ENCODE measurements at places on chromosomes 3 and 15. TPM values are rescaled to one million over a fixed set of nuclear protein-coding genes. Genes with fewer than 3 reads are reported as not detected.

The HCN4 gene
- not detected for total RNA-seq

DNA sequence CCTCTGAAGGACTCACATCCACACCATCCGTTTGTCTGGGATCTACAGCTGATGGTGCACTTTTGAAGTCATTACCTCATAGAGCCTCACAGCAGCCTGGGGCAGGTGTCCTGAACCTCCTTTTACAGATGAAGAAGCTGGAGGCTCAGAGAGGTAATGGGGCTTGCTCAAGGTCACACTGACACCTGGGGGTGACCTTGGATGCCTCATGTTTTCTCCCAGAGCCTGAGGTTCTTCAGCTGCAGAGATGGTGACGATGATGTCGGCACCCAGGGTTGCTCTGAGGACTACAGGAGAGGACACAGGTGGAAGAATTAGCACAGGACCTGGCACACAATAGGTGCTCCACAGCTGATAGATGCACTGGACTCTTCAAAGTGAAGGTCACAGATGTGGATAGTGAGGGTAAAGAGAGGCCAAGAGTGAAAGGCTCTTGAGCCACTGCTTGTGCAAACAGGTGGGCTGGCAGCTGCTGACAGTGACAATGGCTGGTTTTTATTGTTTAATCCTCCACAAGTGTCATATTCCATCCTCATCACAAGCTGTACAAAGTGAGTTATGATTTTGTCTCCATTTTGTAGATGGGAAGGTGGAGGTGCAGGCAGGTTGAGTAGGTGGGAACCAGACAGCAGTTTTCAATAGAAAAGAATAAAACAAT lies 17.4 kb upstream of the ATP2B2 start:
- no peak for DNase-seq

DNA sequence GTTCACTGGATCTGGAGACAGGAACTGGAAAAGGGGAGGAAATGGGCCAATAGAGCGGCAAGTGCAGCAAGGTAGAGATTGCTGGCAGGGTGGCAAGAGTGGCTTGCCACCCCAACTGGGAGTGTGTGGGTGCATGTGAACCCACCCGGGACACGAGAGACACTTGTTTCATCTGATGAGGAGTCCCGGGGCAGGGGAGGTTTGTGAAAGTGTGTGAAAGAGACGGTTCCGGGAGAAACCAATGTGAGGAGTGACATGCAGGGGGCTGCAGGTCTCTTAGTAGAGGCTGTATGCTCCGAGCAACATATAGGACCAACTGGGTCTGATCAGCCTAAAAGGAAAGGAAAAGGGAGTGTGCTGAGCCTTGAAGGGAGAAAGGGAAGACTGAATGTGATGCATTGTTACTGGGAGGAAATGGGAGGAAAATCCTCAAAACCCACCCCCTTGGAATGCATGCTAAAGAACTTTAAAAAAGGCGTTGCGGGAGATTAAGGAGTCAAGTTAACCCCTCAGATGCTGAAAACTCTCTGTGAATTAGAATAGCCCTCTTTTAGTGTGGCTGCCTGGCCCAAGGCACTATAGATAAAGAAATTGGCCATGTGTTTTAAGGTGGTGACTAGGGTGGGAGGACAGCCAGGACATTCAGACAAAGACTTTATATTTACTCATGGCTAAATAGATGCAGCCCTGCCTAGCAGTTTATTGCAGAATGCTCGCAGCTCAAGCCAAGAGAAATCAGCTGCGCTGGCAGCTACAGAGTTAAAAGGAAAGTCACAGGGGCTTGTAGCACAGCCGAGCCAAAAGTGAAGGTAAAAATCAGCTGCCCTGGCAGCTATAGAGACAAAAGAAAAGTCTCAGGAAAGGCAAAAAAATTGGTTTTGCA lies 9.1 kb upstream of the SLC9C1 start:
- no peak for DNase-seq

- no peak for DNase-seq
Observed at GRCh38 chr3:129575997-129576384, 30.5 kb downstream of the PLXND1 start.

GRCh38 chr3:14691239-14691638 lies 16.3 kb downstream of the C3orf20 start:
- no peak for DNase-seq

The NOX5 gene
- total RNA-seq: not detected

The MRPL46 gene
- total RNA-seq: 72.2 TPM
